NCI-H1930 (cell line): ENCODE measurements at places on chromosomes 6 and 20.

DNA sequence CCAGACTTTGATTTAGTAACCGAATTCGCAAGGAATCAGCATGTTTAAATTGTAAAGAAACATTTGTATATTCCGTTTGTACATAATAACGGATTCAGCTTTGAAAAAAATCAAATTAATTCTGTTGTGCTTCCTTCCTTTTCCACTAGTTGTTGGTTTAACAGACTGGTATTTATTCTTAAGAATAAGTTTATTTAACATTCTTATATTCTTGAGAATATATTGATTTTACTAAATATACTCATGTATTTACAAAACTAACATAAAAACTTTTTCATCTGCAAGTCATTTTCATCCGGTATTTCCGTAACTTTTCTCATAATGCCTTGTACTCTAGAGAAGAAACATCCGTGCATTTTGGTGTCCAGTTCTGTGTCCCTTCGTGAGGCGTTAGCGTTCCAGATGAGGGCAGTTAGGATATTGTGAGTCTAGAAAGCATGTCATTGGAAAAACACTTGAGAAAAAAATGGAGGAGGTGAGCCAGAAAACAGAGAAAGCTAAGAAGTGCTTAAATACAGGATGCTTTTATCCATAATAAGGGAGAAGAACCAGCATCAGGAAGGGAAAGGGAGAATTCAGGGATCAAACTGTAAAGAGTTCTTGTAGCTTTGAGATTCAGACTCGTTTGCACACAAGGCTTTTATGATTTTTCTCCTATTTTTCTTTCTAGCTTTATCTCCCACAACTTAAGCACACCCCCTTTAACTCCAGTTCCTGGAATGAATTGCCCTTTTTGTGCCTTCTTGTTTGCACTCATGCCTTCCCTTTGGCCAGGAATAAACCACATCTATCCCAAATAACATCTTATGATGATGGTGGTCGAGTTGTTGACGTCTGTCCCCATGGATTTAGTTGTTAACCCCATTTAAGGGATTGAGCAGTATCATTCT, 1.8 kb downstream of the WRNIP1 start:
- no peak for DNase-seq

DNA sequence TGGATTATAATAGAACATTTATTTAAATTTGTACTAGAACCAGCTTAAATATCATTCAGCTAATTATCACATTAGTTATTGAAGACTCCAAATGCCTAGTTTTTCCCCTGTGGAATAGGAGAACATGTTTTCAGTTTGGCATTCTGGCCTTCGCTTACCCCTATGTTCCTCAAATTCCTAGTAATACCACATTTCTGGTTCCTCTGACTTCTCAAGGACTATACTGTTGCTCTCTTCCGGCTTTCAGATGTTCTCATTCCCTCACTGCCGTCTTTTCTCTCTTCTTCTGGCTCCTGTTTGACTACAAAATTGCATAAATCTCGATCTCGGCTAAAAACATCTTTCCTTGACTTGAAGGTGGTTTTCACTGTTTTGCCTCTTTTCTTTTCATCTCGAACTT, 71.8 kb upstream of the KHDRBS2 start:
- no peak for DNase-seq

GRCh38 chr6:118350881-118351430, 197.1 kb upstream of the PLN start:
- peak; percentile 18 for DNase-seq

DNA sequence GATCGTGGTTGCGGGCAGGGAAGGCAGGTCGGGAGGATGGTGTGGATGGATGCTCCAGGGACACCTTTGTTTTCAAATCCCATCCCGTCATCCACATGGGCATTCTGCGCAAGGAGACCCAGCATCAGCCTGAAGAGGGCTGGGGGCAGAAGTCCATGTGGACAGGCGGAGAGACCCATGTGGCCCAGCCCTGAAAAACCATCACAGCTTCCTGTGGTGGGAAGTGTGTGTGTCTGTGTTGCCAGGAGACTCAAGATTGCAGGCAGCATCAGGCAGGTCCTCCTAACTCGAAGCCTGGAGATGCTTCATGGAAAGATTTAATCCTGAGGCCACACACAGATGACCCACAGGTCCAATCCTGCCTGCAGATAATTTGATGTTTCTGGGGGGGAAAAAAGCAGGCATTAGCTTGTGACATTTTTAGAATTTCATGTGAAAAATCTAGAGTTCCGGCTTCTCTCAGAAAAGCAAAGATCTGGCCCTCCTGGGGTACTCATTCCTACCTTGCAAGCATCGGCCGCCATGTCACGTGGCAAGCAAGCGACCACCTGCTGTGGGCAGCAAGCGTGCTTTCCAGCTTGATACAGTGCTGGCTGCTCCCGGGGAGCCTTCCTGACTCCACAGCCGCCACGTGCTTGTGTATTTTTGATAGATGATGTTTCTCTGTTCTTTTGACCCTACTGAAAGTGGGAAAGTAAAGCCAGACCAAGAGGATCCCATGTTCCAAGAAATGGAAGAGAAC, 25.8 kb downstream of the BCAS4 start:
- no peak for DNase-seq

- no peak for DNase-seq
These were observed 12.5 kb downstream of the WDR27 start for GRCh38 chr6:169689287-169689686.

GRCh38 chr20:25453035-25453810, 45.8 kb downstream of the GINS1 start:
- DNase-seq = no peak

DNA sequence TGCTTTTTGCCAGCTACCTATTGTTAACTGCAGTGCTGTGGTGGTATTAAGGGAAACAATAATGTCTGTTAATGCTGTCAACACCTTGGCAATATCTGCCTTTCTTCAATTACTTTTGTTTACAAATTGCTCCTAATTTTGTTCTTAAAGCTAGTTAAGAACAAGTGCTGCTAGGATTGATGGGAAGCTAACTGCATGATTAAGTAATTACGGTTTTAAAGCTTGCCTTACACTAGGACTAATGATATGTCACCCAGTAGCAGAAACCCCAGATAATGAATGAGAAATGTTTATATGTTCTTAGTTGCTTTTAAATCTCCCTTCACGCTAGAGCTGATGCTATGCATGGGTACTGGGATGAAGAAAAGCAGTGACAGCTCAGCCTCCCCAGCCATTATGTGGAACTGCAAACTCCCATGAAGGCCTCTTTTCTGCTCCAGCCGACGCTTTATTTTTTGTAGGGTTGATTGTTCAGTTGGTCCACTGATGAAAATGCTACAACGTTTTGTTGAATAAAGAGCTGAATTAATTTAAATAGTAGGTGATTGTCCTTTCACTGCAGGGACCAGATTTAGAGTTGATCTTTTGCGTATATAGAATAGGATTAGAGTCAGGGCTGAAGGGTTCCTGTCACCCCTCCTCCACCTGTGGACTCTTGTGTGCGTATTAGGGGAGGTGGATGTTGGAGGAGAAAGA, 610.5 kb downstream of the TFAP2B start:
- DNase-seq = no peak

DNA sequence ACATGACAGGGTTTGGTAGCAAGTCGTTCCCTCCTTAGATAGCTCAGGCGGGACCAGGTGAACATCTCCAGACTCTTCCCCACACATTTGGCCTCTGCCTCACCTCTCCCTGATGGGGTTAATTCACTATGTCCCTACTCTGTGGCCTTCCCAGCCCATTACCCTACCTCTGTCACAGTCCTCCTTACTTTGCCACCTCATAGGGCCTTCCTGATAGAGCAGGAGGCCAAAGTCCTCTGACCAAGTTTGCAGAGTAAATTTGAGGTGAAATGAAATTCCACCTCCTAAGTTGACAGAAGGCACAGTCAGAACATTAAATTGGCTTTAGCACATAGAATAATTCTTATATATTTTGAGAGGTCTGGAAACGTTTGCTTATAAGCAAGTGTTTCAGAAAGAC, 53.1 kb upstream of the ARMC2 start:
- DNase-seq = no peak

DNA sequence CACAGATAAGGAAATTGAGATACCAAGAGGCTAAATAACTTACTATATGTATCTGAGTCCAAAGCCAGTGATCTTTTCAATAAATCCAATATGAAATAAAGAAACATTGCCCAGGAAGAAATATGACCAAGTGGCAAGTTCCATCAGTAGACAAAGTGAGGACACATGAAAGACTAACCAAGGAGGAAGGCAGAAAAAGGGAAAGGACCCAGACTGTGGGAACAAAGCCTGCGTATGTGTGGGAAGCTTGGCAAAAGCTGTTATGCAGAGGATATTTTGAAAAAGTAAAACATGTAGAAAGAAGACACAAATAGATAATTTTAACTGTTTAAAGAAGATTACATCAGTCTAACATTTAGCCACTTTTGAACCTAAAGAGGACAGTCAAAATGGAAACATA, 264.4 kb upstream of the PRDM1 start:
- DNase-seq = no peak

- peak; percentile 14 for DNase-seq
These were observed at the start of gene DSE for GRCh38 chr6:116370760-116371119. DSE (plus strand) TSS chr6:116370947; CDS start chr6:116399251, 28,304 bp downstream.

GRCh38 chr6:83853178-83854000, at the start of gene RIPPLY2:
RIPPLY2 (plus strand) TSS chr6:83853360; CDS start chr6:83853417, 57 bp downstream.
- DNase-seq = peak; percentile 25

GRCh38 chr6:166849749-166850183, 106.6 kb downstream of the RNASET2 start:
- no peak for DNase-seq

- no peak for DNase-seq
These were observed 33.5 kb upstream of the FKBP1A start for GRCh38 chr20:1426231-1426849.

DNA sequence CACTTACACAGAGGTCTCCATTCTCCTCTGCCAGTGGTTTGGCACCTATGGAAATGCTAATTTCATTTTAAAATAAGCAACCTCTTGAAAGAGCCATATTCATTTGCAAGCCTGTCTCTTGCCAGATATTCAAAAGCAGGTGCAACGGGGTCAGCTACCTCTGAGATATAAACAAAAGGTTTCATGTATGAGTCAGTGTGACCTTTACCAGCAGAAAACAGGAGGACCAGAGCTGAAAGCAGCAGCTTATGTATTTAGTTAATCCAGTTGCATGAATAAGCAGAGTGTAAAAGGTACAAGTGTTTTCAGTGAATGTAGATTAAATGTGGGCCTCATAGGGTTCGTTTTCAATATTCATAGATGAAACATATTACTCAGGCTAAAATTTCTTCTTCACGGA, 56.0 kb downstream of the TENT5A start:
- DNase-seq = no peak

- no peak for DNase-seq
These were observed 27.8 kb downstream of the ERMARD start for GRCh38 chr6:169779092-169779815.

- DNase-seq = no peak
These were observed 4.6 kb downstream of the NINL start for GRCh38 chr20:25580711-25581110.

DNA sequence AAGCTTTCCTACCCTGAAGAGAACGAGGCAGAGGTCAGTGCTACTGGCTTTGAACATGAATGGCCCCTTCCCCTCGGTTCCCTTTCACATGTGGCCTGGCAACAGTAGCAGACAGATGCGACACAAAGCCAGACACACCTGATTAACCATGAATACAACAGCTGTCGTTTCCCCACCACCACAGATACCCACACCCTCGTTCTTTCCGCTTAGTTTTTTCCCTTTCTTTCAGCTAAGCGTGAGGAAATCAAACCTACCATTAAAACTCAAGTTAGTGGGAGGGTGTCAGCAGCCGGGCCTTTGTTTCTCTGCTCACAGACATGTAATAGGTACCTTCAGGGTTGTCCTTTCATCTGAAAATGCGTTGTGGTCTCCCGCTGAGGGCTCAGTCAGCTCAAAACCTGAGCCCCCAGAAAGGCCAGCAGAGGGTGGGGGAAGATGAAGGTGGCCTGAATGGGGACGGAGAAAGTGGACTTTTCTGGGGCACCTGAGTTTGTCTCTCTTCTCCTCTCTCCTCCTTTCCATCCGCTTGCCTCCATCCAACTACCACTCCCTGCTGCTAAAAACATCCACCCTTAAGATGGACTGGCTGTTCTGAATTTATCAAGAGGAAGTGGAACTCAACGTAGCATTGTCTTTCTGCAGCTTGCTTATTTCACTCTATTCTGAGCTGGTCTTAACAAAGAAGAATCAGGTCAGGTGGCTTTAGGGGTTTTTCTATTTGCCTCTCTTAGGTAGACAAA, 516.6 kb upstream of the JARID2 start:
- DNase-seq = no peak

GRCh38 chr6:34601706-34602105, 45.6 kb upstream of the SPDEF start:
- no peak for DNase-seq

DNA sequence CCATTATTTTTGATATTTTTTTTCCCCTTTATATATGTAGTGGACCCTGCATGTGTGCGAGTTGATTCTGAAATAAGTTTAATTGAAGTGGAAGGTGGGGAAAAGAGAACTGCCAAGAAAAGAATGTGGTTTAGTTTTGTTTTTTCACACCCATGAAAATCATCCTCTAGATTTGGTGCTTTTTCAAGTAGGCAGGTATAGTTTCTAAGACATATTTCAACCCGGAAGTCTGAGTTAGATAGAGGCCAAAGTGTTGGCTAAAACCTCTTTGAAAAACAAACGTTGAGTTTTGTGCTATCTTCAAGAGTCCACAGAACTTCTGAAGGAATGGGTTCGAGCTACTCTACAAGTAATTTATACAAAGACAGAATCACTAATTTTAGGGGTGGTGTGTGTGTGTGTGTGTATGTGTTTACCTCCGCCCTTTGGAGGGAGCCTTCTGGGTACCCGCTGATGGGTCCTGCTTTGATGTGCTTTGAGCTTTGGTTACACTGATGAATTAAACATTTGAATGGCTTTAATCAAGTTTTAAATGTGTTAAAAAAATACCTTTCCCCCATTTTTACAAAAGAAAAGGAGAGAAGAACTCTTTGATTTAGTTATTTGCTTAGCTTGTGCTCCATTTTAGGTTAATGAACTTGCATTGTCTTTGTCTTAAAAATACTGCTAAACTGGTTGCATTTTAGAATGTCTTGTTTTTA, 2.5 kb downstream of the RREB1 start:
- no peak for DNase-seq

DNA sequence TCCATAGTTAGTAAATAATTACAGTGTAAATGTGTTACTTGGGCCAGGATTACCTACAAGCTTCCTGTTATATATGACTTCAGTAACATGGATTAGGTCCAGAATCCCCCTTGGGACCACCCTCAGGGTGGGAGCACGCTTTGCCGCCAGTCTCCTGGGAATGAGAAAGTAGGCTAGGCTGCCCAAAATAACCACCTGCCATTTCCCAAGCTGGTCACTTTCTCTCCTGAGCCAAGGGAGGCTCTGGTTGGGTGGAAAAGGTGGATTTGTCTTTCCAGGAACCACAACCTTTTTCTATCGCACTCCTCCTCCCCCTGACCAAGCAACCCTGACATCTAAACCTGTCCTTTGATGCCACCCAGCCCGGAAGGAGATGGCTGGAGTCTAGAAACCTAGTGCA, 9.6 kb upstream of the RIMS4 start:
- DNase-seq = no peak

DNA sequence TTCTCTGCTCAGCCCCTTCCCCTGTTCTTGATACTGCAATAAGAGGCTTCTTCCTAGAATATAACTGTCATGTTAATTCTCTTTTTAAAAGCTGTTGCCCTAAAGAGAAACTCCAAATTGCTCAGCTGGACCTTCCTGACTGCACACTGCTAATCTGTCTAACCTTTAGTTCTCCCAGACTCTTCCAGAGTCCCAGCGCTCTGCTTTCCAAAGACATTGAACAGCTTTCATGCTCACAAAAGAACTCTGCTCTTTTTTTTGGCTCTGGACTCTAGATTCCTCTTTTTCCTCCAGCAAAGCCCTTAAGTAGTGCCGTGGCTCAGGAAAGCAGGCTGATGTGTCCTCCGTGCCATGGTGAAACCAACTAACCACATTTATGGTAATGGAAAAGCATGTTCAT, 356.6 kb upstream of the RSPO3 start:
- no peak for DNase-seq
